ENCODE measurements at places on chromosomes 4 and X.

DNA sequence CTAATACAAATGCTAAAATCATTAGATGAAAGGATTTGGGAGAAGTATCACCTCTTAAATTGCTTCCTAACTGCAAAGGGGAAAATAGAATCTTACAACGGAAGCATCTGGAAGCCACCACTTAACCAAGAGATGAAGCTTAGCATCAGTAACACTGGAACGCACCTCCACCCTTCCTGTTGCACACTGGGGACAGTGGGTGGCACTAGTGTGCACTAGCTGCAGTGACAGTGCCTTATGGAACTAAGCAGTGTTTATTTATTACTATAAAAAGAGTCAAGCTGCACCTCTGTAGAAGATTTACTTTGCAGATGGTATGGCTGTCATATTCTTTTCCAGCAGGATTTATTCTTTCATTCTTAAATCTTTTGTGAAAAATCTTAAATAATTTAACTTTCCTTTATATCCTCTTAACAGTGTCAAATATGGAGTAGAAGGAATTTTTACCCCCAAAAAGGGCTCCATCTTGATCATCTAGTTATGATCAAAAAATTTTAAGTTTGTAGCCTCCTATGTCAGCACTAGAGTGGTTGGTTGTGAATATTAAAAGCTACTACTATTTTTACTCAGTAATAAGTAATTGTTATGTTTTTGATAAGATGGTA is 76.7 kb downstream of the SCD5 start:
- no peak for DNase-seq

DNA sequence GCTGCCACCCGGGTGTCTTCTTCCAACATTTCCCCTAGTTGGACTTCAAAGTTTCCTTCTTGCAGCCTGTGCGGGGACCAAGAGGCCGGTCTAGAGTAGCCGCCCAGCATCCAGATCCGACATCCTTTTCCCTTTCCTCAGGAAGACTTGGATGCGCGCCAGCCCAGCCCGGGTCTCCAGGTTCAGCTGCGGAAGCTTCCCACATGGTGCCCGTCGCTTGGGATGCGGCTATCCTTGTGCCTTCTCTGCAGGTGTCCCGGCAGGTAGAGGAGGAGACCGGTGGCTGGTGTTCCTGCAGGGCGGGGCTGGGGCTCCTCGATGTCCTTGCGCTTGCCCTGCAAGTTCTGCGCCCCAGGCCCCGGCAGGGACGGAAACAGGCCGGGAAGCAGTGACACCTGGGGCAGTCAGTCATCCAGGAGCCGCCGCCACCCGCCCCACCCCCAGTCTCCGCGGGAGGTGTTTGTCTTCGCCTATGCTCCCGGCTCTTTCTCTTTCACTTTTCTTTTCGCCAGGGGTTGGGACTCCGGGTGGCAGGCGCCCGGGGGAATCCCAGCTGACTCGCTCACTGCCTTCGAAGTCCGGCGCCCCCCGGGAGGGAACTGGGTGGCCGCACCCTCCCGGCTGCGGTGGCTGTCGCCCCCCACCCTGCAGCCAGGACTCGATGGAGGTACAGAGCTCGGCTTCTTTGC is at the start of gene IL15:
IL15 (plus strand) TSS at position 502 of the 689 bp plus-strand sequence. CDS start 82,882 bp downstream, outside the sequence.
- peak; percentile 63 for DNase-seq

GRCh38 chr4:127097061-127097460 is 535.7 kb upstream of the INTU start:
- no peak for DNase-seq

DNA sequence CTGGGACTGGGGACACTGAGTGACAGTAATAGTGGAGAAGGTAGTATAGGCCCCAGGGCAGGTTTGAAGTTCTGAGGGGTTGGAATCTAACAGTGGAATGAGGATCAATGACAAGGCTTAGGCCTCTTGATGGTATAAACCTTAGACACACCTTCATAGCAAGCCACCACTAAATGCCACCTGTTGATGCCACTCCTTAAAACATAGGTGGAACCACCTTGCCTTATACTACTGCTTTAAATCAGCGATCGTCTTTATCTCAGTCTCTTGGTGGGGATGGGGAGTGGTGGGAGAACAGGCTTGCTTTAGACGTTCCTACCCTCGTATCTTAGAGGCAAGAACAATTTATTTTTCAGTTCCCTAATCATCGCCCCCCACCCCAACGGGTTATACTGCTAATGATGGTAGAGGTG is 1.2 kb downstream of the RAB33B start:
- no peak for DNase-seq

- DNase-seq, result peak; percentile 80
Observed at GRCh38 chr4:147596981-147597380, 20.2 kb upstream of the TMEM184C start.

DNA sequence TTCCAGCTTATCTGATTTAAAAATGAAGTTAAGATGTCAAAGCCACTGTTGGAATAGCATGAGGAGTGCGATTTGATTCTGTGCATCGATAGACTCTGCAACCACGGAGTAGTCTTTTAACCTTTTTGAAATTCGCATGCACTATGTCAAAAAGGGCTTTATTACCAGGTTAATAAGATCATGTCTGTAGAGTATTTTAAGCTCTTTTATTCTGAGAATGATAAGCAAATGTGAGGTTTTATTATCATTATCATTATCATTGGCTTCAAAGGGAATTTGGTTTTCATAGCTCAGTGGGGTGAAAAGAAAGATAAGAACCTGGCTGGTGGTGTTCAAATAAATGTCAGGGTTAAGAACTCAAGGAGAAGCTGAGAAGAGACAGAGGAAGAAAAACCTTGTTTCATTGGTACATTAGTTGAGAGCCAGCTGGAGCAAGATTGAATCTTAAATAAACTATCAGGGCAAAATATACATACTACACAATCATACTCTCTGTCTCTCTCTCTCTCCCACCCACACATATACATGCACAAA is 102.6 kb downstream of the MMRN1 start:
- no peak for DNase-seq

- DNase-seq, result no peak
Observed at GRCh38 chrX:53939127-53939526, 105.1 kb downstream of the PHF8 start.

GRCh38 chr4:8830611-8831200 is 40.9 kb downstream of the HMX1 start:
- no peak for DNase-seq

DNA sequence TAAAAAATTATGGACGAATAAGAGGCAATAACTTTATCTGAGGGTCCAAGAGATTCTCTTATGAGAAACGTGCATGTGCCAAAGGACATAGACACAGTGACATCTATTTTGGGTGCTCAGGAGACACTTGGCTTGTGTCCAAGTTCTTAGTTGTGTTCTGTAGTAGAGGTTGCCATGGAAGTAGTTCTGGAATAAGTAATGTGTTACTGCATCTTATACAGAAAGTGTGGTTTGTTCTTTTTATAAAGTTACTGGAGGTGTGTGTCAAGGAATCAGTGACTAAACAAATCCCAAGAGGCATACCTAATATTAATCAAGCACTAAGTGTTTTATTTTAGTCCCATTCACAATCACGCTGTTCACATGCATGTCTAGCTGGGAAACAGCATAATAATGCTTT is 305.7 kb downstream of the ARHGAP24 start:
- DNase-seq, result no peak

DNA sequence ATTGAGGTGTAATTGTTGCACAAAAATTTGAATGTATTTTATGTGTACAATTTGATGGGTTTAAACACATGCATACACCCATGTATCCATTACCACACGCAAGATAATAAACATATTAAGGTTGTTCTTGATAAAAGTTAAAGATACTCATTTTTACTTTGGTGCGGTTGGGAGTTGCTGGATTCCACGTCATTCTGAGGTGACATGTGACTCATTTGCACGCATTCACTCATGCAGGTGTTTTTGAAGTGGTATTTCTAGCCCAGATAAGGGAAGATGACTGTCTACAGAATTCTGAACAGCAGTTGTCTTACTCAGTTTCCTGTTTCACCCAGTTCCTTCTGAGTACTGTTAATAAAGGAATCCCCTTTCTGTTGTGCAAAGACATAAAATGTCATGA is 142.0 kb downstream of the RTL3 start:
- no peak for DNase-seq

GRCh38 chrX:136170139-136170800 is 22.9 kb downstream of the FHL1 start:
- DNase-seq, result no peak

GRCh38 chrX:2793752-2794151 is 35.0 kb upstream of the GYG2 start:
- no peak for DNase-seq

DNA sequence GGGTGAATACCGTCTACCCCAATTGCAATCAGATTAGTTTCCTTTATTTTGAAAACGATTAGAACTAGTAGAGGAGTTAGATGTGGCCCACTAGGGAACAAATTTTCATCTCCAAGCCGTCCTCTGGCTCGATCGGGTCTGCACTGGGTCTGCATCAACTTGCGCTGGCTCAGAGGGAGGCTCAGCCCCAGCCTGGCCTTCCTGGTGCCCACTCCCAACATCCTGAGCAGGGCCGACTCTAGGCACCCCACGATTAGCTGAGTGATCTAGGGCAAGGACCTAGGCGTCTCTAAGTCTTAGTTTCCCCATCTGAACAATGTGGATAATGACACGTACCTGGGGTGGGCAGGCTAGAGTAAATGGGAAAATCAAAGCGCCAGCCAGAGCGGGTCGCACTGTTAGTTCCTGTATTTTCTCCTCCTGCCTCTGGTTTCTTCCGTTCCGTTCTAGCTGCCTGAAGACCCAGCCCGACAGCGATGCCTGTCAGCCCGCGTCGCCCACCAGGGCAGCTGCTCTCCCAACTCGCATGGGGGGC is 7.7 kb upstream of the HAND2 start:
- DNase-seq, result no peak

GRCh38 chrX:4175221-4175620 is 461.8 kb upstream of the PRKX start:
- DNase-seq, result no peak

DNA sequence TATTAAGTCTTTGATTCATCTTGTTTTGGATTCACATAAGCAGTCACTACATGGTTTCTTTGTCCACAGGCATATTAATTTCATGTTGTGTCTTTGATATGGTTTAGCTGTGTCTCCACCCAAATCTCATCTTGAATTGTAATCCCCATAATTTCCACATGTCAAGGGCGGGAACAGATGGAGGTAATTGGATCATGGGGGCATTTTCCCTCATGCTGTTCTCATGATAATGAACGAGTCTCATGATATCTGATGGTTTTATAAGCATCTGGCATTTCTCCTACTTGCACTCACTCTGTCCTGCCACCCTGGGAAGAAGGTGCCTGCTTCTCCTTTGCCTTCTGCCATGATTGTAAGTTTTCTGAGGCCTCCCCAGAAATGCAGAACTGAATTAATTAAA is 1811.2 kb upstream of the PCDH10 start:
- DNase-seq, result no peak

- peak; percentile 54 for DNase-seq
Observed at GRCh38 chrX:132181364-132181763, 37.9 kb downstream of the RAP2C start.

- no peak for DNase-seq
Observed at GRCh38 chrX:56462389-56462788, 101.0 kb upstream of the UBQLN2 start.

- no peak for DNase-seq
Observed at GRCh38 chrX:154040863-154041262, 21.2 kb upstream of the IRAK1 start.

DNA sequence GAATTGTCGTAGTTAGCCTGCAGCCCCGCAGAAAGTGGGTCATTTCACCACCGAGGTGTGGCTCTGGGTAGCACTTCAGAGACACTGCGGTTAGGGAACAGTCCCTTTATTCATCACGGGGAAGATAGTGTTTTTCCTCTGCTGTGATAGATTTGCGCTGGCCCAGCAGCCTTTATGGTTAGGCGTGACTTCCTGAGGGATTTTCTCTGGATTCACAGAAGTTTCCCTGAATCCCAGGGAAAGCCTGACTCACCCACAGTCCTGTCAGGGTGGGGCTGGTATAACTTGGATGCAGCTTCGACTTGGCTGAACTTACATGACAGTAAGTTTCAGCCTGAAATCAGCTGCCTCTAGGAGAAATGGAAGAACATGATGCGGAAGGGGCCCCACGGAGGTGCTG is 196.3 kb upstream of the HHIP start:
- peak; percentile 61 for DNase-seq

DNA sequence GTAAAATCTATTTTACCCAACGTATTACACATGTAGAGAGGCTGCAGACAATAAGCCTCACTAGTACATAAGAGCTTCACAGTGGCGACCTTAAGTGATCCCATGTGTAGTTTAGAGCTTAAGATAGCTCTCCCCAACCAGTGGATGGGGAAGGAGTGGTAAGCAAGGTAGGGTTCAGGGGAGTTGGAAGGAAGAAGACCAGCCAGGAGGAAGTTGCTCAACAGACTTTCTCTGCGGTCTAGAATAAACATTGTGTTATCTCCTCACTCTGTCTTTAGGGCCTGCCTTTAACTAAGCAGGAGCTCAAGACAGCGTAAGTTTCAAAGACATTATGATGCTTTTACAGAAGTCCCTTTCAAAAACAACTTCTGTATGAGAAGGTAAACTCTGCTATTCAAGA is 16.8 kb downstream of the MEPE start:
- DNase-seq, result no peak

DNA sequence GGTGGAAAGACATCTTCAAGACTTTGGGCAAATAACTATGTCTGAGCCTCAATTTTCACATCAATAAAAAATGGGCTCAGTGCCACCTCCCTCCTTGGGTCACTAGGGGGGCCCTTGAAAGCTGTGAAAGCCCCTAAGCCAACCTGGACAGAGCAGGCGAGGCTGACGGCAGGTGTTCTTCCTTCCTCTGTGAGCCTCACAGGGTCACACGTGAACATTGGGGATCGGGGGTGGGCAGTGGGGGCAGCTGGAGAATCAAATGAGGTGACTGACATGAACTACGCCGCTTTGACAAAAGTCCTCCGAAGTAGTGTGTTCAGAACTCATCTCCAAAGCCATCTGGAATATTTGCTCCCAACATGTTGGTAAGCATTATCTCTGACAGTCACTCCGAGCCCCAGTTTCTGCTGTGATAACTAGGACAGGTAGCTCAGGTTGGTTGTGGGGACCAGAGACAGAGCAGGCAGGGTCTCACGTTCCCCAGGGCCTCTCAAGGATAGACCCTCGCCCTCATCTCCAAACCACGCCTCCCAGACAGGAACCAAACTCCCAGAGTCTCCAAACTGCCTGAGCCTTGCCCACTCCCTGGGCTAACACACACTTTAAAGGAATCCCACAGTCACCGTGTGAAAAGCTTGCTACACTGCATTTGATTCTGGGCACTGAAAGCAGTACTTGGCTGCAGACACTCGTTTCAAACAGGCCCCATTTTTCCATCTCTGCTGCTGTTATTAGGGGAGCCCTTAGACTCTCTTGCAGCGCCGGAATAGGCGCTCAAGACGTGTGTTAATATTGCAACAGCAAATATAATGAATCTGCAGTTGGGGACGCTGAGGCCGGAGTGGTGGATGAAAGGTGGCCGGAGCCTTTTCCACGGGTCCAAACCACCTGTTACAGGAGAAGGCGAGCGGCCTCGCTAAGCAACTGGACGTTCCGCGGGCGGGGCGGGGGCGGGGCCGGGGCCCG is 717 bp upstream of the WFS1 start:
- no peak for DNase-seq

GRCh38 chr4:118814891-118815290 is 21.0 kb downstream of the SEC24D start:
- no peak for DNase-seq

- DNase-seq, result peak; percentile 10
Observed at GRCh38 chr4:15778289-15779241, at the start of gene CD38. TSS of gene CD38 (plus strand) at chr4:15778328. CDS start at chr4:15778415, 87 bp downstream.

- no peak for DNase-seq
Observed at GRCh38 chr4:139876337-139876941, 210.8 kb downstream of the MGST2 start.

GRCh38 chr4:128461291-128462102 is 173.9 kb upstream of the PGRMC2 start:
- peak; percentile 71 for DNase-seq

All from MG63 (cell line).